ENCODE measurements at places on chromosomes 3 and 15. TPM values are rescaled to one million over a fixed set of nuclear protein-coding genes. Genes with fewer than 3 reads are reported as not detected.

ITIH3 gene
- total RNA-seq = 0.19 TPM

SGO1 gene
- total RNA-seq = 9.8 TPM

TRANK1 gene
- total RNA-seq = 15.5 TPM

SETD5 gene
- 42.8 TPM for total RNA-seq

PIERCE2 gene
- total RNA-seq = 2.1 TPM

KBTBD13 gene
- not detected for total RNA-seq

NANOGP8 gene
- not detected for total RNA-seq

RBP2 gene
- total RNA-seq = not detected

PLSCR2 gene
- total RNA-seq = not detected

FAM81A gene
- total RNA-seq = 0.28 TPM

STAB1 gene
- total RNA-seq = 2.9 TPM

IL17RB gene
- under 0.01 TPM for total RNA-seq

ITIH4 gene
- total RNA-seq = 2.3 TPM

AMT gene
- 0.85 TPM for total RNA-seq

ANKUB1 gene
- total RNA-seq = not detected

GPR156 gene
- total RNA-seq = 0.38 TPM

GABRA5 gene
- total RNA-seq = 0.28 TPM

GOLGA8N gene
- 1.3 TPM for total RNA-seq

COPB2 gene
- total RNA-seq = 423 TPM

TRMT10C gene
- 32.2 TPM for total RNA-seq

GRIP2 gene
- total RNA-seq = 1.1 TPM

CCR9 gene
- not detected for total RNA-seq

PLS1 gene
- 2.5 TPM for total RNA-seq

FRMD4B gene
- total RNA-seq = 0.85 TPM

GOLGA6A gene
- under 0.01 TPM for total RNA-seq

ASTE1 gene
- 7.3 TPM for total RNA-seq

EOMES gene
- not detected for total RNA-seq

LIPC gene
- total RNA-seq = under 0.01 TPM

GPR160 gene
- total RNA-seq = 2.0 TPM

TIMMDC1 gene
- 57.8 TPM for total RNA-seq

CCR3 gene
- total RNA-seq = not detected

SNX4 gene
- total RNA-seq = 29.9 TPM

TMEM212 gene
- not detected for total RNA-seq

DOCK3 gene
- total RNA-seq = 0.28 TPM

SOX14 gene
- not detected for total RNA-seq

ALDH1A2 gene
- 4.5 TPM for total RNA-seq

SCN5A gene
- 1.1 TPM for total RNA-seq

SPATA12 gene
- total RNA-seq = not detected

TMEM89 gene
- total RNA-seq = not detected

LRRC2 gene
- total RNA-seq = 3.6 TPM

FBXO40 gene
- total RNA-seq = not detected

SLC35G2 gene
- total RNA-seq = 11.3 TPM

SNX33 gene
- 15.3 TPM for total RNA-seq

SLC24A5 gene
- not detected for total RNA-seq

TMEM207 gene
- total RNA-seq = not detected

CCR5 gene
- total RNA-seq = not detected

Data from regular cardiac myocyte (primary cell).